ENCODE measurements at places on chromosomes 16 and 17.

DNA sequence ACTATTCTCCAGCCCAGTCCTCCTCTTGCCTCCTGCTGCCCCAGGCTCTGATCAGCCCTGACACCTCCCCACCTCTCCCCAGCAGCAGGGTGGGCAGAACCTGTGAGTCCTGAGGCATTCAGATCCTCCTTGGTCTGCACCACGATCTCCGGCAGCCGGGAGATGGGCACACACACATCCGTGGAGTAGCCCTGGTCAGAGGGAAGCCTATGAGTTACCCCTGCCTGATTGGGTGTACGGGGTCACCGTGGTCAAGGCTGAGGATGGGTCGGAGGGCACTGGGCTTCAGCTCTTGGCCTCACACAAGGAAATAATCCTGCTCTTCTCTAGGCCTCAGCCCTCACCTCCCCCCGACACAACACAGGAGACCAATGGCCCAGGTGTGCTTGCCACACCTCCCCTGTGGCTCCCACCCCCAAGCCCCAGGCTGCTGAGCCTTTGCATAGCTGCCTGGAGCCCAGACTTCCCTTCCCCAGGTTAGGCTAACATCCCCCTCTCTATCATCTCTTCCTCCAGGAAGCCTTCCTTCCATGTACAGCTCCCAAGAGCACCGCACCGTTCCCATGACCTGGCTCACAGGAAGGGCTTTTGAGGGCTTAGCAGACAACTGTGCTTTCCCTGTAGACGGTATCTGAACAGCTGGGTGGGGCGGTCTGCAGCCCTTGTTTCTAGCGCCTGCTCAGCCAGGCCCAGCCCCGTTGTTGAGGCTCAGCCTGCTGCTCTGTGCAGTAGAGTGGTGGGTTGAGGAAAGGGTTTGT, 3.7 kb downstream of the LDHD start:
- DNase-seq = no peak

DNA sequence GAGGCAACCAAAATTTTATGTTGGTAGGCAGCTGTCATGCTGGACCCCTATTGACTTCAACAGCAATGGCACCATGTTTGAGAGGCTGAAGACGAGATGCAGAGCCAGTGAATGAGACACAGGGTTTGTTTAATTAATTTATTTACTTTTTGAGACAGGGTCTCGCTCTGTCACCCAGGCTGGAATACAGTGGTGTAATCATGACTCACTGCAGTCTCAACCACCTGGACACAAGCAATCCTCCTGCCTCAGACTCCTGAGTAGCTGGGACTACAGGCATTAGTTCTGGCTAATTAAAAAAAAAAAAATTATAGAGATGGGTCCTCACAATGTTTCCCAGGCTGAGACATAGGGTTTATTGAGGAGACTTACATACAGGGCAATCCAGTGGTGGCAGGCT, 36.2 kb upstream of the PPM1D start:
- no peak for DNase-seq

DNA sequence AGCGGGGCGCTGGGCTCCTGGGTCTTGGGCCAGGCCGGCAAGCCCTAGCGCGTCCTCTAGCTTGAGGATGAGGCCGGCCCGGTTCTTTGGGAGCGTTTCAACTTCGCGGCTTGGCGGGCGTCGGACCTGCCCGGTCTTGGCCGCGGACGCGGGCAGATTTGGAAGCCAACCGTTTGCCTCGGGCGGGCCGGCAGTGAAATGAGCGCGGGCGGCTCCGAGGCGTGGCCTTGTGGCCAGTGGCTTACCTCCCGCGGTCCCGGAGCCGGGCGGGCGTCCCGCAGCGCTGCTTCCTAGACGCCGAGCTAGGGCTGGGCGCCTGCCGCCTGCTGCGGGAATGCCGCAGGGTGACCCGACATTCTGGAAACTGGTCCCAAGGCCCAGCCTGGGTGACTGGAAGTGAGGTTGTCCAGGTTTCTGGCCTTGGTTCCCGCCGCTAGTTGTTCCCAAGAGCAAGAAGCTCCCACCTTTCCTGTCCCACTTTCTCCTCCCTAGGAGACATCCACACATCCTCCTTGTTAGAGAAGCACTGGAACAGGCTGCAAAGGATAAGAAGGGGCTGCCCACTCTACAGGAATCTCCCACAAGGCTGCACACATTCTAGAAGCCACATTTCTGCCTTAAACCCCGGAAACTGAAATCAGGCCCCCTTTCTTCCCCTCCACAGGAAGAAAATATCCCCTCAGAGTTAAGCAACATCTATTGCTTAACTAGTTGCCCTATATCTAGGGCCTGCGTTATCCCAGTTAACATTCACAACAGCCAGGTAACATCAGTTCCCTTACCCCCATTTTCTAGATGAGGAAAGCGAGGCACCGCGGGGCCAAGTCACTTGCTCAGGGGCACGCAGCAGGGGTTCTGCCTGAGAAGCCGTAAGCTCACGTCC, 4.5 kb upstream of the CBX8 start:
- no peak for DNase-seq

GRCh38 chr16:28561557-28562187, 8.0 kb downstream of the SGF29 start:
- DNase-seq = no peak

DNA sequence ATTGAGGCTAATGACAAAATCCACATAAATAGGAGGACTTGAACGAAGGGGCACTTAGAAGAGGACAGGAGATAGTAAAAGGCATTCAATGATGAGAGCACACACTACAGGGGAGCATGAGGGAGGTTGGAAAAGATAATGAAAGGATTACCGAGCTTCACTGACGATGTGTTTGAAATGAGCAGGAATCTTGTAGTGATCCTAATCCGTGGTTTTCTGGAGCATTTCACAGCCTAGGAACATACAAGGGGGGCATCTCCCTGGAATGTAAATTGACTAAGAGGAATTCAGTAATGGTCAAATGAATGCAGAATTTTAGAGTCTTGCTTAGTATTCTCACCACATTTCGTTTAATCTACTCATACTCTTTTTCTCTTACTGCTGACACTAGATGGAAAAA, 5.2 kb downstream of the ATMIN start:
- DNase-seq = no peak

DNA sequence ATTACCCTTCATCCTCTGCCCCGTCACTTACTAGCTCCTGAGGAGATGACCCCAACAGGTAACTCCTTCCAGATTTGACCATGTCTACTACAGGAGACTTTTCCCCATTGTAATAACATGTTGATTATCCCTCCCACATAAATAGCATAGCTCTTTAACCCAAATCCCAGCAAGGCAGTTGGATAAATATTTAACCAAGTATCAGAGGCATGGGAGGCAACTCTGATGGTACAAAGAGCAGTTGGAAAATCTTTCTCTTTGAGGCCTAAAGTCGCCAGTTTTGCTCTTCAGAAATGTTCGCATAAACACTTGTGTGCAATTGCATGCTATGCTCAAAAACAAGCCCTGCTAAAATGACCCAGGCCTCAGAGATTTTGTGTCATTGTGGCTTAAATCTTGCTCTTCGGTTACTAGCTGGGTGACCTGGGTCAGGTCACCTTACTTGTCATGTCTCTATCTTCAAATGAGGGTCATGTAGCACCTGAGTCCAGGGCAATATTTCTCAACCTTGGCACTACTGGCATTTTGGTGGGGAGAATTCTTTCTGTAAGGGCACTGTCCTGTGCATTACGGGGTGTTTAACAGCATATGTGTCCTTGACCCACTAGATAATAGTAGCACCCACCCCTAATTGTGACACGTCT, 48.8 kb downstream of the HSD17B2 start:
- no peak for DNase-seq

- DNase-seq = no peak
These were observed 6.8 kb downstream of the UBALD2 start for GRCh38 chr17:76271669-76272540.

All from HCEC 1CT (cell line).